Activated CD4-positive, alpha-beta memory T cell treated with anti-CD3 and anti-CD28 coated beads for 36 hours (primary cell): ENCODE measurements at places on chromosomes 11 and 22.

DNA sequence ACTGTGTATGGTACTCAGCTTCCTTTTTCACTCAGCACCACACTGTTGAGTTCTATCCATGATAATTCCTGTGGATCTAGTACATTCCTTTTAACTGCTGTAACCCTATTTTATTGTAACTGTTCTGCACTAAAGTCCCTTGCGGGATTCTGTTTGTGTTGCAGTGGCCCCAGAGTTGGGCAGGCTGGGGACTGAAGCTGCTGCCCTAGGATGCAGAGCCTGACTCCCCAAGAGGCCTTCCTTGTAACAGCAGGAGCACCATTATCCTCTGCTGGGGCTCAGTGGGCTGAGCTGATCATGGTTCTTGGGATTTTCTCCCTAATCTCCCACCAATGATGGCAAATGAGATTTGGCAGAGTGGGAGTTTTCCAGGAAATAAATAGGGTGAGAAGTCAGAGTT lies 77.7 kb downstream of the CABIN1 start:
- no peak overlapping the region for H3K27ac ChIP-seq
- H3K27me3 ChIP-seq, result no peaks in the 10 kb centered on the region
- no peaks in the 10 kb centered on the region for H3K4me1 ChIP-seq
- H3K4me3 ChIP-seq, result no peak overlapping the region

DNA sequence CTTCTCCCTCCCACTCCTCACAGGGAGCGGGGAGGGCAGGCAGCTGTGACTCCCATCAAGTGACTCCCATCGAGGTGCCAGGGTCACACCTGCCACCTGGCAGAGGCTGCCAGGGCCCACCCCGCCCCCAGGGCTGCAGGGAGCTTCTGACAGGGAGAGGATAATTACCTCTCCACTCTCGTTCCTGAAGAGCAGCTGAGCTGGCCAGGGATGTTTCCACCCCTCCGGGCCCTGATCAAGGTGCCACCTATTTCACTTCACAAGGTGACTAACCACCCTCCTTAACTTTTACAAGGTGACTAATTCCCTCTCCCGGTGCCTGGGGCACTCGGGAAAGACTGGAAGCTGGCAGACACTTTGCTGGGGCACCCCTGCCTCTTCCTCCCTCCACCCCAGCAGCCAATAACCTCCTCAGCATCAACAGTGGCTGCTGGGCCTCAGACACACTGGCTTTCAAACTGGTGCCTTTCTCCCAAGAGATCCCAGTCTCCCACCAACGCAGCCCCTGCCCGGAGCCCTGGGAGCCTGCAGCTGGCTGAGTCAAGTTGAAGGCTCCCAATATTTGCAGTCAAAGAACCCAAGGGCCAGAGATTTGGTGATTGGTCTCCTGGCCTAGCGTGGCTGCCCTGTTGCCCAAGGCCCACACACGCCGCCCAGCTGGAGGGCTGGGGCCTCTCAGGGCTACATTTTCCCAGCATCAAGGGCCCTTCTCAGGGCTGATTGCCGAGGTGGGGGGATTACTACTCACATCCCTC lies 22.0 kb upstream of the MYRF start:
- H3K36me3 ChIP-seq, result no peaks in the 10 kb centered on the region
- H3K27ac ChIP-seq, result no peak overlapping the region
- DNase-seq, result no peak
- H3K4me1 ChIP-seq, result peaks cover 2% of the 10 kb centered on the region
- no peak overlapping the region for H3K4me3 ChIP-seq

- no peak overlapping the region for H3K4me3 ChIP-seq
- no peaks in the 10 kb centered on the region for H3K27me3 ChIP-seq
- H3K27ac ChIP-seq, result no peak overlapping the region
Measured at GRCh38 chr11:7501894-7502293, 11.9 kb upstream of the PPFIBP2 start.

GRCh38 chr11:129595038-129595962 lies 219.7 kb downstream of the BARX2 start:
- no peak overlapping the region for H3K27ac ChIP-seq
- H3K4me1 ChIP-seq, result no peaks in the 10 kb centered on the region
- H3K4me3 ChIP-seq, result no peak overlapping the region
- peaks cover 8% of the 10 kb centered on the region for H3K27me3 ChIP-seq

GRCh38 chr11:8527939-8528338 lies 66.1 kb downstream of the STK33 start:
- no peak for DNase-seq
- no peaks in the 10 kb centered on the region for H3K36me3 ChIP-seq
- H3K27me3 ChIP-seq, result peaks cover 2% of the 10 kb centered on the region

- no peak overlapping the region for H3K27ac ChIP-seq
- no peaks in the 10 kb centered on the region for H3K36me3 ChIP-seq
- no peak overlapping the region for H3K4me3 ChIP-seq
- DNase-seq, result no peak
Measured at GRCh38 chr11:32253706-32254105, 162.8 kb downstream of the RCN1 start.

GRCh38 chr22:41757502-41757901 lies 43.0 kb upstream of the CCDC134 start:
- no peak overlapping the region for H3K27ac ChIP-seq
- no peak for DNase-seq
- no peaks in the 10 kb centered on the region for H3K27me3 ChIP-seq
- H3K4me3 ChIP-seq, result no peak overlapping the region
